ENCODE measurements at places on chromosomes 2 and 18. TPM values are rescaled to one million over a fixed set of nuclear protein-coding genes. Genes with fewer than 3 reads are reported as not detected.

DNA sequence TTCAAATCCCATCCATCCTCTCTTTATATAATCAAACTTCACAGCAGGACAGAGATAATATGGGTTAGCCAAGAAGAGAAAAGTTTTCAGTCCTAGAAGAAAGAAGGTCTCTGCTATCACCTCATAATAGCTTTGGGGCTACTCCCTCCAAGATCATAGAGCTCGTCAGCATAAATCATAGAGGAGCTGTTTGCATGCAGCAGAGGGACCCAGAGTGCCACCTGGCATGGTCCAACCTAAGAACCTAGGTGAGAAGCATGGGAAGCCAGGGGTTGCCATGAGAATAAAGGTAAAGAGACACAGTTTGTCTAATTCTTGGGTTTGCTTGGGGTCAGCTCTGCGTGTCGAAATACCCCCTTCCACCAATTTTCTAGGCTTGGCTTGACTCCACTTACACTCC, 87.1 kb upstream of the CYP1B1 start:
- H3K27me3 ChIP-seq, result no peaks in the 10 kb centered on the region
- no peak overlapping the region for H3K27ac ChIP-seq
- no peaks in the 10 kb centered on the region for H3K36me3 ChIP-seq
- DNase-seq, result no peak
- no peak overlapping the region for H3K4me3 ChIP-seq

- peaks cover 9% of the 10 kb centered on the region for H3K36me3 ChIP-seq
- no peak overlapping the region for H3K27ac ChIP-seq
- DNase-seq, result no peak
- no peaks in the 10 kb centered on the region for H3K27me3 ChIP-seq
Observed at GRCh38 chr2:101007415-101008345, 5.6 kb downstream of the RPL31 start.

DNA sequence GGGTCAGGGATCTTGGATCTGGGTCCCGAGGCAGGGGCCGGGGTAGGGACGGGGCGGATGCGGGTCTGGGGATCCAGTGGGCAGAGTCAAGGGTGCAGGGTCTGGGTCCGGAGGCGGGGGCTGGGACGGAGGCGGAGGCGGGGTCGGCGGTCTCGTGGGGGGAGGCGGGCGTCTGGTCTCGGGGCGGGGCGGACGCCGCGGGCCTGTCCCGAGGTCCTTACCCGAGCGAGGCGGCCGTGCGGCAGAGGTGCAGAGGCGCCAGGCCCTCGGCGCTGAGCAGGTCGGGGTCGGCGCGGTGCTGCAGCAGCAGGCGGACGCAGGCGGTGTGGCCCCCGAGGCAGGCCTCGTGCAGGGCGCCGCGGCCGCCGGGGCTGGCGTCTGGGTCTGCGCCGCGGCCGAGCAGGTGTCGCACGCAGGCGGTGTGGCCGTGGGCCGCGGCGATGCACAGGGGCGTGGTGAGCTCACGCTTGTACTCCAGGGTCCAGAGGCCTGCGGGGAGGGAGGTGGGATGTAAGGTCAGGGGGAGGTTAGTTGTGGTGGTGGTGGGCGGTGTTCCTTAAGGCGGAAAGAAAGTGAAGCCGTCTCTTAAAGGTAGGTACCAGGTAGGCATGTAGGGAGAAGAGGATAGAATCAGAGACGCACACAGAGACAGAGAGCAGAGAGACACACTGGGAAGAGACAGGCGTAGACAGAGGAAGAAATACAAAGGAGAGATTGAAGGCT, 26.6 kb downstream of the ASB18 start:
- no peaks in the 10 kb centered on the region for H3K36me3 ChIP-seq
- peak; percentile 74 for DNase-seq
- H3K4me1 ChIP-seq, result no peaks in the 10 kb centered on the region
- H3K27me3 ChIP-seq, result no peaks in the 10 kb centered on the region
- no peak overlapping the region for H3K27ac ChIP-seq

DNA sequence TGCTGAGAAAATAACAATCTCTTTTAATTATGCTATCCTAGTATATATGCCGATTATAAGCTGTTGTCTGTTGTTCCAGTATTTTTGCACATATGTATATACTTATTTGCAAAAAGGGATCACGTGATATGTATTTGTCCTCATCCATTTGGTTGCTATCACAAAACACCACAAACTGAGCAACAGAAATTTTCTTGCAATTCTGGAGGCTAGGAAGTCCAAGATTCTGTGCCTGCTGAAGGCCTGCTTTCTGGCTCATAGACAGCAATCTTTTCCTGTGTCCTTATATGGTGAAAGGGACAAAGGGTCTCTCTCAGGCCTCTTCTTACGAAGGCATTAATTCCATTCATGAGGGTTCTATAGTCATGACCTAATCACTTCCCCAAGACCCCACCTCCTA, 186.5 kb downstream of the LPIN1 start:
- H3K4me1 ChIP-seq, result no peaks in the 10 kb centered on the region
- no peaks in the 10 kb centered on the region for H3K36me3 ChIP-seq
- no peak for DNase-seq

GRCh38 chr2:197673606-197674005, 1.8 kb downstream of the RFTN2 start:
- peaks cover 4% of the 10 kb centered on the region for H3K4me1 ChIP-seq
- H3K27ac ChIP-seq, result no peak overlapping the region
- H3K27me3 ChIP-seq, result no peaks in the 10 kb centered on the region
- DNase-seq, result no peak
- H3K36me3 ChIP-seq, result no peaks in the 10 kb centered on the region

DNA sequence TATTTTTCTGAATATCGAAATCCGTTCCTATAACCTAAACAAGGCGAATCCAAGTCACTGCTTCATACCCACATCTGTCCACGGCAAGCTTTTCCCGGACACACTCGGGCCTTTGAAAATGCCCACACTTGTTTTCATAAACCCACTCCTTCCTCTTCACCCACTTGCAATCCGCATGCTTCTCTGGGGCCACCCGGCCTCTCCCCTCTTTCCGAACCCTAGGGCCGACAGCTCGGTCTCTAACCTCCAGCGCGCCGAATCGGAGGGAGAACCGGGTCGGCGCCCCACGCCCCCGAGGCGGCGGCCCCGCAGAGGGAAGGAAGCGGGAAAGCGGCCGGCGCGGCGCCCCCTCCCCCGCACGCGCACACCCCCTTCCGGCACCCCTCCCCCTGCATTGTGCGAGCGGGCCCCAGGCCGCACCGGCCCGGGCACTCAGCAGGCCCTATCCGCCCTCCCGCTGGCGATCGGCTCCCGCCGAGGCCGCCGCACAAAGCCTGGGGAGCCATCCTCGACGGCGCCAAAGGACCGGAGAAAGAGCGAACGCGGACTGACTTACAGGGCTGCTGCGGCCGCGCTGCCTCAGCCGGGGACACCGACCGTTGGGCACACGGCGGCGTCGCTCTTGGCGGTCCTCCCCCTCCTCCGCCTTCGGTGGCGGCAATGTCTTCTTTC, 467 bp downstream of the PUM2 start:
- H3K27ac ChIP-seq, result peak overlapping the region; percentile 66
- peak overlapping the region; percentile 83 for H3K4me3 ChIP-seq
- peak; percentile 62 for DNase-seq
- peaks cover 2% of the 10 kb centered on the region for H3K4me1 ChIP-seq
- H3K27me3 ChIP-seq, result no peaks in the 10 kb centered on the region

- H3K4me3 ChIP-seq, result no peak overlapping the region
- H3K36me3 ChIP-seq, result no peaks in the 10 kb centered on the region
- no peak for DNase-seq
- no peak overlapping the region for H3K27ac ChIP-seq
- H3K27me3 ChIP-seq, result no peaks in the 10 kb centered on the region
- H3K4me1 ChIP-seq, result no peaks in the 10 kb centered on the region
Observed at GRCh38 chr2:134581877-134582546, 136.8 kb downstream of the TMEM163 start.

The IAH1 gene
- total RNA-seq, result 52.2 TPM

The ALK gene
- 0.30 TPM for total RNA-seq

All from aorta (tissue), 5 donors.